Nephron progenitor cell (in vitro differentiated cells): ENCODE measurements at places on chromosomes 11 and 22.

GRCh38 chr11:47488111-47488510, 39.2 kb upstream of the RAPSN start:
- no peak for DNase-seq

DNA sequence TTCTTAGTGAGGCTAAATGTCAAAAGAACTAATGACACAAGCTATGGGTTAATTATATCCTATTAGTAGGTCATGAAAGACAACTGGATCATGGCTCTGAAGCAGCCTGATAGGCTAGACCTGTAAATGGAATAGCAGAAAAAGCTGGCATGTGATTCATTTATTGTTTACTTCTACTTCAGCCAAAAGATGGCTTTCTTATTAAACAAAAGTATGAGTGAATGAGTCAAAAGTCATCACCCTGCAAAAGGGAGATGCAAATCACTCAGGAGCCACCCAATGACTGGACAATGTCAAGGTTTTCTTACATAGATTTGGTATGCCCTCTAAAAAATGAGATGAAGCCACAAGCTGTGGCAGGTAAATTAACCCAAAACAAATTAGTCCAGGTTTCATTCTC, 138.0 kb downstream of the TRPC6 start:
- no peak for DNase-seq

DNA sequence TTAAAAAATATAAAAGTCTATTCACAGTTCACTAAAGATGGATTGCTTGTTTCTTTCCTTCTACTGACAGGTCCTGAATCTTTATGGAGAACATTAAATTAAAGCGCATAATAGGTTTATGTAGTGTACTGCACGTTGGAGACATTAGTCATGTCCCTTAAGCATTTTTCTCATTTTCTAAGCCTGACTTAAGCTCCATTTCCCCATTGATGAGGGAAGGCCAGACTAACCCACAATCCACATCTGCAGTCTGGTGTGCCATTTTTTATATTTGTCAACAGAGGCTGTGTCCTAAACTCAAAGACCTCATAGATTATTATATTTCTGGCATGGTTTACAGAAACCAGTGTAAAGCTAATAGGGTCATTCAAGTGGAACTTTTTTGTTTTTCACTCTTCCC, 39.9 kb downstream of the CADM1 start:
- DNase-seq = no peak

- DNase-seq = no peak
Observed at GRCh38 chr11:63716046-63716445, 34.7 kb downstream of the RTN3 start.

GRCh38 chr11:68812526-68812925, 29.2 kb downstream of the CPT1A start:
- no peak for DNase-seq

GRCh38 chr22:28715611-28716010, 26.0 kb downstream of the CHEK2 start:
- no peak for DNase-seq
